ENCODE measurements at places on chromosomes 11 and 22.

DNA sequence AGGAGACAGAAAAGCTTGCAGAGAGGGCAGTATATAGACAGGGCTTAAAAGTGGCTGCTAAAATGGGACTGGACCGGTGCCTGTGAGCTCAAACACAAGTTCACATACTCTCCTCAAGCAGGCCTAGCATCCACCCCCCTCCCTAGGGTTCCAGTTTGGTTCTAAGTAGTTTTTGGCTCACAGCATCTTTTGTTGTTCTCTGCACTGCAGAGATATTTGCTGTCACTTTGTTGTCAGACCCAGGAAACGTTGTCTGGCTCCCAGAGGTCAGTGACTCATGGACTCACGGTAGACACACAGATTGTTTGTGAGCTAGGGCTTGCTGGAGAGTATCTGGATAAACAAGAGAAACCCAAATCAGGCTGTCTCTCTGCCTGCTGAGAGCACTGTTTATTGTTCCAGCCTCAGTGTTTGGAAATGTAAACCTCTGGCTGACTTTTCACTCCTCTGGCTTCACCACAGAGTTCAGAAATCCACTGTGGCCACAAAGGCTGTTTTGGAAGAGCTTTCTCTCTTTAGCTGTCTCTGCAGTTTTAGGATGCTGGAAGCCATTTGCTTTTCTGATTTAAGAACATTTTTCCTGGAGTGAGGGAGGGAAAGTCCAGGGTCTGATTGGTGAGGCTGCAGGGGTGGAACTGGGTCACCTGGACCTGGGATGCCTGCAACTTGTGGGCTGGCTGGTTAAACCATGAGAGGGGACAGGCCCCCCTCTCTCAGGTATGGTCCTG is 303.7 kb upstream of the PLET1 start:
- peak; percentile 23 for DNase-seq

GRCh38 chr11:8338138-8338537 is 74.5 kb upstream of the LMO1 start:
- DNase-seq: peak; percentile 51

- DNase-seq: peak; percentile 34
Measured at GRCh38 chr22:43826142-43827002, 14.3 kb upstream of the EFCAB6 start.

- no peak for DNase-seq
Measured at GRCh38 chr11:95267601-95268213, 36.7 kb upstream of the SESN3 start.

DNA sequence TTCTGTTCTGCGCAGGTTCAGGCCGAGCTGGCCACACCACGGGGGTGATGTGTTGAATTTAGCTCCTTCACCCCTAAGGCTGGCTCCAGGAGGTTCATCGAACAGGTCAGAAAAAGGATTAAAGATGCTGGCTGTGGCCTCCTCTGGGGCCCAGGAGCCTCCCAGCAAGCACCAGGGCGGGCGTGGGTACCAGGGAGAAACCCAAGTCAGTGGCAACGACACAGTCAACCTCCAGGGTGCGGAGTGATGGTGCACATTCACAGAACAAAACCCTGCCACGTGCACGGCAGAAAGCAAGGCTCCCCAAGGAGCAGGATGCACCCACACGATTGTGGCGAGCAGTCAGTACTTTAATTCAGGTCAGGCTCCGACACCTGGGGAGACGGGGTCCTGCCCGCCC is 10.8 kb downstream of the C11orf24 start:
- DNase-seq: no peak
